ENCODE measurements at places on chromosomes 13 and 19. TPM values are rescaled to one million over a fixed set of nuclear protein-coding genes. Genes with fewer than 3 reads are reported as not detected.
A peak's percentile ranks its signal among the peaks of the same experiment; 100 is the strongest.

The PRRG2 gene
- total RNA-seq: 1.8 TPM

The MYO16 gene
- total RNA-seq: not detected

The LILRB1 gene
- total RNA-seq: 171 TPM

The PGLYRP2 gene
- total RNA-seq: not detected

The COG3 gene
- 26.0 TPM for total RNA-seq

The N4BP2L2 gene
- total RNA-seq: 118 TPM

The MAP3K10 gene
- total RNA-seq: 16.4 TPM

GRCh38 chr13:80313668-80314256 is 27.2 kb downstream of the SPRY2 start:
- DNase-seq: no peak
- H3K36me3 ChIP-seq: no peaks in the 10 kb centered on the region
- H3K27ac ChIP-seq: no peak overlapping the region
- no peaks in the 10 kb centered on the region for H3K4me1 ChIP-seq

- H3K27ac ChIP-seq: peak overlapping the region; percentile 86
- no peak for DNase-seq
- H3K4me1 ChIP-seq: peaks cover 72% of the 10 kb centered on the region
- peaks cover 15% of the 10 kb centered on the region for H3K36me3 ChIP-seq
- peak overlapping the region; percentile 83 for H3K4me3 ChIP-seq
Measured at GRCh38 chr19:19460258-19460731, 54.8 kb downstream of the GATAD2A start.

GRCh38 chr19:33247441-33247819 is 21.8 kb upstream of the SLC7A10 start:
- peaks cover 2% of the 10 kb centered on the region for H3K27me3 ChIP-seq
- H3K36me3 ChIP-seq: no peaks in the 10 kb centered on the region
- DNase-seq: no peak

DNA sequence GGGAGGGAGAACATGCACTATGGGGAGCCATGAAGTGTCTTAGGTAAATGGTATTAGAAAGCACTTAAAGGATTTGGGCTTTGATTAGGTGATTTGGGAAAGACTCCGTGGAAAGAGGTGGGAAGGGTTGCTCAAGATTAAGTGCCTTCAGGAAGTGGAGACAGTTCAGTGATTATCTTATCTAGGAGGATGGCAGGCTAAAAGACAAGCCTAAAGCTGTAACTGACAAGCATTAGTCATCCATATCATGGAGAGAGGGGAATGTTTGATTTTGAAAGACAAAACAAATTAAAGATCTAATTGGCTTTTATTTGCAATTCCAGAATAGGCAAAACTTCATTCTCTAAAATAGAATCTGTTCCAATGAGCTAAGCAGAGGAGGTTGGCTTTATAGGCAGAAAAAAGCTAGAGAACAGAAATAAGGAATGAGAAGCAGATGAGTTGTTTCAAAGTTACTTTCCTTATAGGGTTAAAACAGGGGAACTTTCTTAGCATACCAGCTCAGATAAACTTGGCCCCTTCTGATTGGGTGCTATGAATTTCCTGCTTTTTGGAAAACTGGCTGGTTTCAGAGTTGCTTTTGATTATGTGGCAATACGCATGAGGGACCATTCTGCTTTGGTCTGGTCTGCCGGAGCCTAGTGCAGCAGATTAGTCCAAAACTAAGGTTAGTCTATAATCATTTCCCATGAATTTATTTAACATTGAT is 1.8 kb upstream of the DIAPH3 start:
- peaks cover 6% of the 10 kb centered on the region for H3K36me3 ChIP-seq
- no peaks in the 10 kb centered on the region for H3K27me3 ChIP-seq
- no peak overlapping the region for H3K4me3 ChIP-seq
- H3K4me1 ChIP-seq: peaks cover 25% of the 10 kb centered on the region
- H3K27ac ChIP-seq: no peak overlapping the region

DNA sequence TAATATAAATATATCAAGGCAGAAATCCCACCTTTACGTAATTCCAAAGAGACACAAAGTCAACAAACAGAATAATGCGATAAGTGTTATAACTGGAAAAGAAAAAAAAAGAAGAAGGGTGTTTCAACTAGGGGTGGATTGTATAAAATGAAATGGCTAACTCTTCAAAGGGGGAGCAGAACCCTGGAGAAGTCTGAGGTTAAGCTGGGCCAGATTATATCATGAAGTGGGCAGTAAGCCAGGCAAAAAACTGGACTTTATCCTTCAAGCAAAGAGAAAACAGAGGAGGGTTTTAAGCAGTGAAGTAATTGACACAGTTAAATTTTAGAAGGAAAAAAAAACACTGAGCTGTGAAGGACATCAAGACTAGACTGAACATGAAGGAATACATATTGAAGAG is 41.9 kb downstream of the TBC1D4 start:
- DNase-seq: no peak
- no peak overlapping the region for H3K4me3 ChIP-seq
- no peak overlapping the region for H3K27ac ChIP-seq
- H3K4me1 ChIP-seq: no peaks in the 10 kb centered on the region
- peaks cover 2% of the 10 kb centered on the region for H3K27me3 ChIP-seq

- H3K27me3 ChIP-seq: no peaks in the 10 kb centered on the region
- no peak overlapping the region for H3K27ac ChIP-seq
Measured at GRCh38 chr13:98954313-98954712, 23.6 kb downstream of the DOCK9 start.

GRCh38 chr13:51955816-51956603 is 55.2 kb downstream of the ATP7B start:
- H3K4me3 ChIP-seq: no peak overlapping the region
- peaks cover 18% of the 10 kb centered on the region for H3K4me1 ChIP-seq
- H3K36me3 ChIP-seq: no peaks in the 10 kb centered on the region
- H3K27me3 ChIP-seq: no peaks in the 10 kb centered on the region

GRCh38 chr19:10612499-10613119 is 12.7 kb upstream of the SLC44A2 start:
- peaks cover 61% of the 10 kb centered on the region for H3K4me1 ChIP-seq
- DNase-seq: no peak
- H3K36me3 ChIP-seq: peaks cover 27% of the 10 kb centered on the region

DNA sequence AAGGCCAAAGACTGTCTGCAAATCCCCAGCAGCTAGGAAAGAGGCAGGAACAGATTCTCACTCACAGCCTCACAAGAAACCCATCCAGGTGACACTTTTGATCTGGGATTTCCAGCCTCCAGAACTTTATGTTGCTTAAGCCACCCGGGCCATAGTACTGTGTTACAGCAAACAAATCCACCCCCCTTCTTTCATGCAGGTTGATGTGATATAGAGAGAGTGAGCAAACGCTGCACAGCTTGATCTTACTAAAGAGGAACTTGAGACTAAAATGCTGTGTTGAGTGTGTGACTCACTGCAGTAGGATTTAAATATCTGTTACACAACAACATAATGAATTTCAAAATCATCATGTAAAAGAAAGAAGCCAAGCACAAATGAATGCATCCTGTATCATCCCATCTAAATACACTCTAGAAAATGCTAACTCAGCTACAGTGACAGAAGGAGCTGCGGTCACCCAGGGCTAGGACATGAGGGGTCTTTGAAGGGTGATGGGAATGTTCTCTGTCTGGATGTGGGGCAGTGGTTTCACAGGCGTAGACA is 32.2 kb downstream of the RCBTB2 start:
- H3K36me3 ChIP-seq: no peaks in the 10 kb centered on the region
- no peak overlapping the region for H3K27ac ChIP-seq
- no peak overlapping the region for H3K4me3 ChIP-seq
- peaks cover 18% of the 10 kb centered on the region for H3K27me3 ChIP-seq

DNA sequence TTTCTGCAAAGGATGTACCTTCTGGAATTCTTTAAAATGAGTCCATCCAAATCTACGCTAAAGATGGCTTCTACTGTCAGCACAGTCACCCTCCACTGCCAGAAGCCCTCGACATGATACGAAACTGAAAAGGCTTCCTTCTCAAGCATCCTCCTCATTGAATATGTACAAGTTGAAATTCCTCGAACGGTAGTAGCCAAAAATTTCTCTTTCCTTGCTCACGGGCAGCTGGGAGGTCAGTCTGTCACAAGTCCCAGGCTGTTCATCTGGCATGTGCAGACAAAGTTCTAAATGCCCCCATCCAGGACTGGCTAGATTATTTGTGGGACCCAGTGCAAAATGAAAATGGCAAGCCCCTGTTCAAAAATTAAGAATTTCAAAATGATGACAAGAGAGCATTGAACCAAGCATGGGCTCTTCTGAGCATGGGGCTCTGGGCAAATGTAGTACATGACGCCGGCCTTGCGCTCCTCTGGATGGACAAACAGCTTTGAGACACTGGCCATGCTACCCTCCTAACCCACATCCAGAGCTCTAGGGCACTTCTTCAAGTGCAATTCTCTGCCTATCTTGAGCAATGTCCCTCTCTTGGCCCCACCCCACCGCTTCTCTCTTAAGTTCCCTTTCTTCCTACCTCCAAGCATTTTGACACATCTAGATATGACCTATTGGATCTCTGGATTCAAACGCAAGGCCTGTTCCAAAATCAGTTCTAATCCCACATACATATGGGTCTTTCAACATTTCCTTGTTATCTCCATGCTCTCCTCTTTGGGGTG is 78.9 kb upstream of the FLT1 start:
- H3K36me3 ChIP-seq: no peaks in the 10 kb centered on the region
- peaks cover 10% of the 10 kb centered on the region for H3K27me3 ChIP-seq
- no peak overlapping the region for H3K27ac ChIP-seq
- DNase-seq: no peak
- no peak overlapping the region for H3K4me3 ChIP-seq

DNA sequence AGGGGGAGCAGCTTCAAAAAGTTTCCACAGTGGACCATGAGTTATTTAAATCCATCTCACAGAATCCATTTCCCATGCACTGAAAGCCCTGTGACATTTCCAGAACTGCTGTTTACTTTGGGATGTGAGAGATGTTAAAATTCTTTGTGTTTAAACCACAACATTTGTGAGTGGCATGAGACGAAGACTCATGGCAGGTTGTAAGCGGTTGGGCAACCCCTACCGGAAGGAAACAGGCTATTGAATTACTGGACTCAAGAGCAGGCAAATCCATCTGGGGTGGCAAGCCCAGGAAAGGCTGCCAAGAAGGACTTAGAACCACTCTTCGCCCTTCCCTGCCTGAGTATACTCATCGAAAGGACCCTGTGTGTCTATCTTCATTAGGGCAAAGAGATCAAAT is 22.3 kb upstream of the CLDN10 start:
- H3K36me3 ChIP-seq: no peaks in the 10 kb centered on the region
- peaks cover 14% of the 10 kb centered on the region for H3K27me3 ChIP-seq
- no peak overlapping the region for H3K27ac ChIP-seq
- no peak for DNase-seq

DNA sequence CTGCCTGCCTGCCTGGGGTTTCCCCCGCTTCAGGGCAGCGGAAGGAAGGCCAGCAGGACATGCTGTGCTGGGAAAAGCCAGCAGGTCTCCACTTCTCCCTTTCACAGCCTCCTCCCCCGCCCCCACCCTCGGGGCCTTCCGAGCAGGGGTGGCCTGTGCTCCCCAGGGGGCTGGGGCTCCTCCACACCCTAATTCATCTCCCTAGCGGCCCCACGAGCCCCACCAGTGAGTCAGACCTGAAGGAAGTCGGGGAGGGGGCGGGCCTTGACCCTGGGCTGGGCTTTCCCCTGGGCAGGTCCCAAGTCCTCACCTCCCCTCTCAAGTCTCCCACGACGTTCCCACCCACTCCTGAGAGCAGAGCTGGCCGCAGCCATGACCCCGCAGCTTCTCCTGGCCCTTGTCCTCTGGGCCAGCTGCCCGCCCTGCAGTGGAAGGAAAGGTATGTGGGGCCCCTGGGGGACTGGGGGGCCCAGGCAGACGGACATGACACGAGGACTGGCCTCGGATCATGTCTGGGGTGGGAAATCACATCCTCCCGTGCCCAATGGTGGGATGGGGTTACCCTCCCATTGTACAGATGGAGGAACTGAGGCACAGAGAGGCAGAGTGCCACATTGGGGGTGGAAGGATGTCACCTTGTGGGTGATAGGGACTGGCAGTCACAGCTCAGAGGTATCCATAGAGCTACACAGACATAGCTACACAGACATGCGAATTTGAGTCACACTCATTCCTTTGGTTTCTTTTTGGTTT is at the start of gene EBI3:
Gene EBI3, plus strand, starts transcription at position 345 of the 753 bp plus-strand sequence. Its CDS starts 28 bp downstream, at position 373.
- peak; percentile 88 for DNase-seq
- no peak within 1 kb of the TSS for H3K27ac ChIP-seq
- peaks cover 24% of the 10 kb centered on the region for H3K4me1 ChIP-seq
- peaks cover 20% of the 10 kb centered on the region for H3K36me3 ChIP-seq
- no peak within 1 kb of the TSS for H3K4me3 ChIP-seq

DNA sequence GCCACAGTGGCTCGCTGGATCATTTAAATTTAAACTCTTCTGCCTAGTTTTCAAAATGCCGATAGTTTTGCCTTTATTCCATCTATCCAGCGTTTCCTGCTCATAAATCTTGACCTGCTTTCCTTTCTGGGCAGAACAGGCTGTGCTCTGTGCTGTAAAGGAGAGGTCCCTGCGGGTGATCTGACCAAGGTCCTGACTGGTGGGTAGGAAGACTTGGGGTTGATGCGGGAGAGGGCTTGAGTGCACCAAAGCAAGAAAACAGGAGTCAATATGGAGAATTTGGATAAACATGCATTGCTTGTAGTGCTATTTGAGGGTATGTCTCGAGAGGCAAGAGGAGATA is 533.6 kb downstream of the MYO16 start:
- peaks cover 12% of the 10 kb centered on the region for H3K27me3 ChIP-seq
- peak overlapping the region; percentile 69 for H3K4me3 ChIP-seq
- H3K27ac ChIP-seq: no peak overlapping the region
- peaks cover 42% of the 10 kb centered on the region for H3K4me1 ChIP-seq
- no peak for DNase-seq
- no peaks in the 10 kb centered on the region for H3K36me3 ChIP-seq

GRCh38 chr19:2426611-2427428 is 566 bp downstream of the TIMM13 start:
- H3K27ac ChIP-seq: peak overlapping the region; percentile 95
- H3K4me3 ChIP-seq: peak overlapping the region; percentile 90
- peaks cover 28% of the 10 kb centered on the region for H3K36me3 ChIP-seq
- H3K4me1 ChIP-seq: peaks cover 21% of the 10 kb centered on the region
- H3K27me3 ChIP-seq: no peaks in the 10 kb centered on the region

- H3K27me3 ChIP-seq: no peaks in the 10 kb centered on the region
- H3K4me1 ChIP-seq: no peaks in the 10 kb centered on the region
- H3K36me3 ChIP-seq: no peaks in the 10 kb centered on the region
- no peak overlapping the region for H3K4me3 ChIP-seq
Measured at GRCh38 chr13:73327579-73327978, 268.8 kb downstream of the KLF5 start.

GRCh38 chr19:49814010-49814409 is 918 bp upstream of the FUZ start:
- H3K27me3 ChIP-seq: no peaks in the 10 kb centered on the region
- peaks cover 43% of the 10 kb centered on the region for H3K4me1 ChIP-seq
- H3K36me3 ChIP-seq: peaks cover 14% of the 10 kb centered on the region

- H3K27ac ChIP-seq: no peak overlapping the region
- H3K36me3 ChIP-seq: peaks cover 30% of the 10 kb centered on the region
- H3K4me1 ChIP-seq: peaks cover 21% of the 10 kb centered on the region
- H3K4me3 ChIP-seq: peak overlapping the region; percentile 19
Measured at GRCh38 chr19:43505941-43506340, 1.4 kb upstream of the PHLDB3 start.

- no peak overlapping the region for H3K27ac ChIP-seq
- peaks cover 6% of the 10 kb centered on the region for H3K27me3 ChIP-seq
- no peaks in the 10 kb centered on the region for H3K4me1 ChIP-seq
- no peak for DNase-seq
- H3K36me3 ChIP-seq: no peaks in the 10 kb centered on the region
Measured at GRCh38 chr13:29925457-29926097, 75.2 kb upstream of the UBL3 start.

Measured in activated B cell treated with CpG ODN at 0.5 μM for 24 hours (primary cell).